ENCODE measurements at places on chromosomes 13 and 19.

GRCh38 chr13:19159761-19160420, 21.7 kb downstream of the TUBA3C start:
- no peak for DNase-seq

DNA sequence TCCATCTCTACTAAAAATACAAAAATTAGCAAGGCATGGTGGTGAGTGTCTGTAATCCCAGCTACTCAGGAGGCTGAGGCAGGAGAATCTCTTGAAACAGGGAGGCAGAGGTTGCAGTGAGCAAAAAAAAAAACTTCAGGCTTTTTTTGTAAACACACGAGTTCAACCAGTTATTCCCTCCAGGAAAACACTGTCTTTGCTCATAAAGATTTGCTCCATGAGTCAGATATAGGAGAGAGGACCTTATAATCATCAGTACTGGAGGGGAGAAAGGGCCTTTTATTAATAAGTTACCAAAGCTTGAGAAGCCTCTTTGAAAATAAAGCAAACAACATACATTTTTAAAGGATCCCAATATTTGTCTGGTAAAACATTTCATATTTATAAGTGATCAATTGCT, 110.7 kb downstream of the EFNB2 start:
- DNase-seq, result no peak

- DNase-seq, result no peak
Measured at GRCh38 chr13:70424428-70424827, 316.2 kb upstream of the KLHL1 start.

- no peak for DNase-seq
Measured at GRCh38 chr13:26168835-26169234, 53.3 kb downstream of the RNF6 start.

DNA sequence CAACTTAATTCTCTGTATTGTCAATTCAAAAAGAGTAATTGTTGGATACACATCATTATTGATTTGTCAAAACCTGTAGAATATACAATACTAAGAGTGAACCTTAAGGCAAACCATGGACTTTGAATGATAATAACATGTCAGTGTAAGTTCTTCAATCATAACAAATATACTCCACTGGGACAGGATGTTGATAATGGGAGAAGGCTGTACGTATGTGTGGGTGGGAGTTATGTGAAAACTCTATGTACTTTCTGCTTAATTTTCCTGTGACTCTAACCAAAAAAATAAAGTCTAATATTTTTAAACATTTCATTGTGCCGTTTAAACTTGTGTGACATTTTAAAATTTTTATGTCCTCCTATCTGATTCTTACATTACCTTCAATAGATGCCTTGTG, 526.7 kb downstream of the SUCLA2 start:
- no peak for DNase-seq

DNA sequence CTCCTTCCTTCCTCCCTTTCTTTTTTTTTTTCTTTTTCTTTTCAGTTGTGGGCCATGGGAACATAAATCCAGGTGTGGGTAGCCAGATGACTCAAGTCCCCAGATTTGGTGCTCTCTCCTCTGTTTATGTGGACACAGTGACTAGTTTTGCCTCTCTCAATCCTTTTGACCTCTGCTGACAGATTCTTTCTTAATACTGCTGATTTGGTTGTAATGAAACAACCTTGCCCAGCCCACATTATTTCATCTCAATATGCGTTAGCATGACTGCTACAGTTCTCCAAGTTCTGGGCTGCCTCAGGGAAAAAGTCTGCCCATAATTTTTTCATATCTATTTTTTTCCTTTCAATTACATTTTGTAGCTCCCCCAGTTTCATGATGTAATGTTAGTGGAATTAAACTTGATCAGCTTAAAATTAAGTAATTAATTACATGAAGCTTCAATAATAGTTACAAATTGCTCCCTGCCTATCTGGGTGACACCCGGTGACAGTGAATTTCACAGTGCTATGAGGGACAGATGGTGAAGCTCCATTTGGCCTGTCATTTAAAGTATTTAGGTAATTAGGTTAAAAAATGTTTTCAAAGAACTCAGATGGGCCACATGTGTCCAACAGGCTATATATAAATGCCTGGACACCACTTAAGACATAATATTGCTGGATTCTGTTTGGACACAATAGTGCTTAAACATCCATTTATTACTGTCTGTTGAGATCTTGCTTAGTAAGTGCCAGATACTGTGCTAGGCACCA, 118.8 kb upstream of the FRY start:
- no peak for DNase-seq

GRCh38 chr19:35909684-35910035, 1.6 kb upstream of the TYROBP start:
- DNase-seq, result no peak

- DNase-seq, result no peak
Measured at GRCh38 chr13:109246001-109246400, 540.4 kb downstream of the IRS2 start.

GRCh38 chr13:77728265-77729125, 31.0 kb downstream of the SLAIN1 start:
- DNase-seq, result no peak

DNA sequence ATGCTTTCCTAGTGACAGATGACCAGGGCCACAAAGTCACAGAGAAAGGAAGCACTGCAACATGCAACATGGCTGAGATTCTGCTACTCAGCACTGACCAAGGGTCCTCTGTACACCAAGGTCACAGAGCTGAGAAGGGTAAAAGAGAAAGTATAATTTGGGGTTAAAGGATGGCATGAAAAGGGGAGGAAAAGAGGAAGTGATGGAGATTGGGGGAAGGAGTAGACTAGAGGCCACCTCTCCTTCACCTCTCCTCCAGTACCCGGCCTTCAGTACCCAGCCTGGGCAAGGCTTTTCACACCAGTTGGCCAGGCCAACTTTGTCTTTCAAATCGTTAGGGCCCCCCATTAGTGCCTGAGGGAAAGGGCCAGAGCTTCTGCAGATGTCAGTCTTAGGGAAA, 6.3 kb upstream of the RPS19 start:
- no peak for DNase-seq

GRCh38 chr19:49210108-49210900, 52.7 kb downstream of the TRPM4 start:
- DNase-seq, result no peak

DNA sequence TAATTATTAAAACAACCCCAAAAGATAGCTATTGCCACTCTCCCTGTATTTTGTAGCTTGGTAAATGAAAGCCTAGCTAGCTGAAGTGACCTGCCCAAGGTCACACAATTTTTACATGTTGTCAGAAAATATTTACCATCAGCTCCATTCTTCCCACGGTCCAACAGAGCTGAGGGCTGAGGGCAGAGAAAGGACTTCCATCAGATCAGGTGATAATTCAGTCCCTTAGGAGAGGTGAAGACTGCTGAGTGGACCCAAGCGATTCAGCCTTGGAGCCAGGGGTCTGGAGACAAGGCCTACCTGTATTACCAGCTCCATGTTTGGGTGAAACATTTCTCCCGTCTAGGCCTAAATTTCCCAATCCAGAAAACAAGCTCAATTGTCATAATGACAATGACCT, 149.5 kb upstream of the TSHZ3 start:
- DNase-seq, result no peak

GRCh38 chr13:109454167-109454917, 332.0 kb downstream of the IRS2 start:
- peak; percentile 4 for DNase-seq

DNA sequence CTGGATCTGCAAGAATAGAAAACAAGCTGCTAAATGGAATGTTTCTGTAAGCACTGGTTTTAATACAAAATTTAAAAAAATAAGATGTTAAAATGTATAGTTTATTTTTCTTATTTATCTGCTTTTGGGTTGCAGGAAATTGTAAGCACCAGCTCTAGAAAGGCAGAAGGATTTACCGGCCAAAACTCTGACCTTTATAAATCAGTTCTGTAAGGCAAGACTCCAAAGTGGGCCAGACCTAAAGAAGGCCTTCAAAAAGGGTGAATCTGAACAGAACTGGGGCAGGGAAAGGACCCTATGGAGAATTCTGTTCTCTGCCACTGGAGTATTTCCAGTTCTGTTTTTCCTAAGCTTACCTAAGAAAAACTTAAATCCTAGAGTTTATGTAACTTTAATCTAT, 19.3 kb downstream of the ZNF100 start:
- DNase-seq, result no peak

DNA sequence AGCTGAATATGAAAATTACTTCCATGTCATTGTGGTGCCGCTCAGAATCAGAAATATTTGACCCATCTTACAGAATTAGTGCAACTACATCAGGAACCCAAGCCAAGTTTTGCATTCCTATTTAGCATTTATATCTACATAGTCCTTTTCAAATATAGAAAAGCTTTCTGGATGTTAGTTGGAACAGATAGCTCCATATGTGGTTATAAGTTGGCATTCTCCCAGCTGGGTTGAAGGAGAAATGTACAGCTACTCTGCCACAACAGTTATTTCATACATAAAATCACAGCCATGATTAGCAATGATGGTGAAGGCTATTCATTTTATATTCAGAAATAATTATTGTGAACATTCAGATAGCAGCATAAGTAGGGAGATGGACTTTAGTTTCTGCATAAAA, 28.2 kb downstream of the HPN start:
- no peak for DNase-seq

- DNase-seq, result no peak
Measured at GRCh38 chr19:41903193-41903953, 20.4 kb downstream of the ARHGEF1 start.

DNA sequence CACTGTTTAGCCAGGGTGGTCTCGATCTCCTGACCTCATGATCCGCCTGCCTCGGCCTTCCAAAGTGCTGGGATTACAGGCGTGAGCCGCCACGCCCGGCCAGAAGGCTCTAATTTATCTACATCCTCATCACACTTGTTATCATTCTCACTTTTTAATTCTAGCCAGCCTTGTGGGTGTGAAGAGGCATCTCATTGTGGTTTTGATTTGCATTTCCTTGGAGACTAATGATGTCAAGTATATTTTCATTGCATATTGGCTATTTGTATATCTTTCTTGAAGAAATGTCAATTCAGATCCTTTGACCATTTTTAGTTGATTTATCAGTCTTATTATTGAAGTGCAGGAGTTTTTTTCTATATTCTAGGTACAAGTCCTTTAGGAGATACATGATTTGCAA, 27.7 kb upstream of the HIF3A start:
- DNase-seq, result no peak

- peak; percentile 37 for DNase-seq
Measured at GRCh38 chr13:110392510-110393240, 85.6 kb downstream of the COL4A2 start.

DNA sequence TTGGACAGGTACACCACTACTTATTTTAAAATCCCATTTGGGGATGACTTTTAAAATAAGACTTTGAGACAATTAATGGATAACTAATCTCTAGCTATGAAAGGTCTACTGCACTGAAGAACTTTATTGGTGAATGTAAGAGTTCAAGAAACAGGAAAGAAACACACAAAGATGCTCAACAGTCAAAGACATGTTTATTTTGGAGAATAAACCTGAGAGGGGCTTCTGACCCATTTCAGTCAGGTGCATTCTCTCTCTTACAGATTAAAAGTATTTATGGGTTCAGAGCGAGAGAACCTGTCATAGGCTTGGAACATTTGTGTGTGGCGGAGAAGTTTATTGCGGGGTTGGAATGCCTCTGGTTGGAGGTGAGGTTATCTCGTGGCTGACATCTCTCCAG, 94.3 kb upstream of the USP29 start:
- no peak for DNase-seq

- DNase-seq, result no peak
Measured at GRCh38 chr19:13989487-13989886, 16.6 kb downstream of the RFX1 start.

DNA sequence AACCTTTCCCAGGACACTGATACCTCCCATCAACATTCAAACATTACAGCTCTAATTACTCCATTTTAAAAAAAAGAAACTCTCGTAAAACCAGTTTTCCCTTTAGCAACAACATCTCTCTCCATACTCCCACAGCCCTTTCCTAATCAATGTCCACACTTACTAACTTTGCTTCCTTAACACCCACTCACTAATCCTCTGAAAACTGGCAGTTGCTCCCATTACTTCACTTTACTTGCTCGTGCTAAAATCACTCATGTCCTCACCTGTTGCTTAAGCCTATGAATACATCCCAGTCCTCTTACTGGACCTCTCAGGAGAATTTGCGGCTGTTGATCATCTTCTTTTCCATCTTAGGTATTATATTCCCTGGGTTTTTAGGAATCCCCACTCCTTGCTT, 44.8 kb downstream of the RBM26 start:
- DNase-seq, result no peak

- DNase-seq, result no peak
Measured at GRCh38 chr19:49491030-49491803, 3.8 kb downstream of the RPL13A start.

GRCh38 chr13:109331011-109331433, 455.4 kb downstream of the IRS2 start:
- no peak for DNase-seq

GRCh38 chr13:101941095-101941783, 460.6 kb downstream of the FGF14 start:
- peak; percentile 10 for DNase-seq

DNA sequence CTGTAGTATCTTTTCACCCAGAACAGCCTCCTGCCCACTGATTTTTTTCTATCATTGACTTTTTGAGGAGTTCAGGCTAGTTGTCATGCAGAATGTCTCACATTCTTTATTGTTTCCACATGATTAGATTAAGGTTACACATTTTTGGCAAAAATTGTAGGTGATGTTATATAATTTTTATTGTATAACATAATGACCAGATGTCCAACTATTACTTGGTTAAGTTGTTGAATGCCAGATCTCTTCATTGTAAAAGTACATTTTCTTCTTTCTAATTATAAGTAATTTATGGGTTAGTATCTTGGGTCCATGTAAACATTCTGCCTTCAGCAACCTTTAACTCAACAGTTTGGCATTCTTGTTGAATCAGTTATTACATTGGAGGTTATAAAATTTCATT, 138.4 kb downstream of the POSTN start:
- no peak for DNase-seq

GRCh38 chr19:1513499-1514294, 878 bp upstream of the ADAMTSL5 start:
- peak; percentile 15 for DNase-seq

- DNase-seq, result peak; percentile 59
Measured at GRCh38 chr19:41934849-41935374, 6.7 kb upstream of the ERFL start.

GRCh38 chr13:33312150-33312860, 26.8 kb upstream of the STARD13 start:
- DNase-seq, result peak; percentile 41

DNA sequence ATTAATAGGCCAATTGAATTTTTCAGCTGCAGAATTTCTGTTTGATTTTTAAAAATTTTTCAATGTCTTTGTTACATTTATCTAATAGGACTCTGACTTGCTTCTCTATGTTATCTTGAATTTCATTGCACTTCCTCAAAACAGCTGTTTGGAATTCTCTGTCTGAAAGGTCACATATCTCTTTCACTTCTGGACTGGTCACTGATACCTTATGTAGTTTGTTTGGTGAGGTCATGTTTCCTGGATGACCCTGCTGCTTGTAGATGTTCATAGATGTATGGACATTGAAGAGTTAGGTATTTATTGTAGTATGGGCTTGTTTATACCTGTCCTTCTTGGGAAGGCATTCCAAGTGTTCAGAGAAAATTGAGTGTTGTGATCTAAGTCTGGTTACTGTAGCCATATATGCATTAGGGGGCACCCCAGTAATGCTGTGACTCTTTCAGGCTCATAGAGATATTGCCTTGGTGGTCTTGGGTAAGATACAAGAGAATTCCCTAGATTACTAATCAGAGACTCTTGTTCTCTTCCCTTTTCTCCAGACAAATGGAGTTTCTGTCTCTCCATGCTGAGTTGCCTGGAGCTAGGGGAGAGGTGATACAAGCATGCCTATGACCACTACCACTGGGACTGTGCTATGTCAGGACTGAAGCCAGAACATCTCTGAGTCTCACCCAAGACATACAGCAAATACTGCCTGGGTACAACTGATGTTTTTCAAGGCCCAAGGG, 27.8 kb downstream of the RFC3 start:
- peak; percentile 6 for DNase-seq
